ENCODE measurements at places on chromosomes 13 and 19.

DNA sequence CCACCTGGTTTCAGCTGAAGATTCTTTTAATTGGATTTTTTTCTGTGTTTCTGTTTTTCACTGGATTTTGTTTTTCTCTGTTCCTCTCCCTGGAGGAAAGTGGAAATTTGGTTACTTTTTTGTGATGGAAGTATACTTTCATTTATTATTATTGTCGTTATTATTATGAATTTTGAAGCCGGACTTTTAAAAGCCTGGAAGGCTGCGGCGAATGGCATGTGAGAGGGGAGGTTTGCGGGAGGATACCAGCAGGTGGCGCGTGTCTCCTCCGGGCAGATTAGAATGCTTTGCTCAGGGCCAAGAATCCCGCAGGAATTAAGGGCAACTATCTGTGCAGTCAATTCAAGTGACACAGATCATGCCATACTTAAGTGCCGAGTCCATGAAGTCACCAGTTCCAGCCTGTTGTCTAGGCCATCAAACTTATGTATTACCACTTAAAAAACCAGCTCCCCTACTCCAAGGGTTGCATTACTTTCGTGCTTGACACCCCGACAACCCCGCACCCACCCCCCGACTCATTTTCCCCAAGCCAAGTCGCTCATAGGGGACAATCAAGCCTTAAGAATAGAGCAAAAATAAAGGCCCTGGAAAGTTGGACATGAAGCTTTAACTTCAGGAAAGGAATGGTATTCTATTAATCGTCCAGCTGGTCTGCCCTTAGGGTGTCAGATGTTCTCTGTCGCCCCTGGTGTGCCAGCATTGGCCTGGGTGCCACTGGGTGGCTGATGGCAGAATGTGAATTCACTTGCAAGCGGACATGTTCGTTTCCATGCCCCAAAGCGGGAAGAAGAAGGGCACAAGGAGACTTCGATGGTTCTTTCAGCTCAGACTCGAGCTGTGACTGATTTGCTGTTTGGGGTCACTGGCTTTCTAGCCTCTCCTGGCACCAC lies 1.3 kb upstream of the LRCH1 start:
- DNase-seq, result peak; percentile 43

- DNase-seq, result no peak
These were observed 20.2 kb downstream of the CERS1 start for GRCh38 chr19:18875726-18876125.

DNA sequence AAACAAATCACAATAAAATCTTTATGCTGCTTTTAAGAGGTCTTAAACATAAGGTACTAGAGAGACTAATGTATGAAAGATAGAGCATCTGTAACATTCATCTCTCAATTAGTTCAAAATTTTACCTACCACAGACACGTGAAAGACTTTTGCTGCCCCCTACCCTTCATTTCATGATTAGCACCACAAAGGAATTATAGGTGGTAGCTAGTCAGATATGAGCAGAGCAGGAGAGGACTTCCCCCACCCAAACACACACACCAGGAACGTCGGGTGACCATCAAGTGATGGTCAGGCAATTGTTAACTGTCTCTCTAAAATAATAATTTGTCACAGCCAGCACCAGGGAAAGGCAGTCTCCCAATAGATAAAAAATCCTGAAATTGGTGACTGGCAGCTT lies 1531.7 kb upstream of the SPRY2 start:
- DNase-seq, result no peak

DNA sequence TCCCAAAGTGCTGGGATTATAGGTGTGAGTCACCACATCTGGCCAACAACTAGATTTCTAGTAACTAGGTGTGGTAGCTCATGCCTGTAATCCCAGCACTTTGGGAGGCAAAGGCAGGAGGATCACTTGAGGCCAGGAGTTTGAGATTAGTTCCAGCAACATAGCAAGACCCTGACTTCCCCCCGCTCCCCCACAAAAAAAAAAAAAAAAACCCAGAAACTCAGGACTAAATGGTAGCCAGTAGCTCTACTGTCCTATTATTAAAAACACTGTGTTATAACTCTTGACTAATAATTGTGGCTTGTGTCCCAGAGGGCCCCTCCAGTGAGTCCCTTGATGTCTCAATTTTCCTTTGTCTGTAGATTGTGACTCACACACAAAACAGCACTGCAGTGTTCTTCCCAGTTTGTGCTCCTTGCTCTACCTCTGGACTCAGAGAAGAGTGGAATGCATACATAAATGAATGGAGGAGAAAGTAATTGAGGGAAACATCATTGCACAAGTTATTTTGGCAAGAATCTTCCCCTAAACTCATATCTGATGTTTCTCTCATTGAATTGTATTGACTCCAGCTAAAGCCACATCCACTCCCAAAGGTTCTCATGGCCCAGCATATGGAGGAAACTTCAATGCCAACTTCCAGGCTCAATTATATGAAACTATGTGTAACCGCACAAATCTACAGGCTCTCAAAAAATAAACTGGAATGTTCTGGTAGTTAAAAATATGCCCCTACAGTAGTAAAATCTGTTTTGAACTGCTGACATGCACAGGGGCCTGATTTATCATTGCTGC lies 8.8 kb downstream of the TPT1 start:
- no peak for DNase-seq

GRCh38 chr13:37450276-37450675 lies 148.3 kb downstream of the POSTN start:
- DNase-seq, result no peak

GRCh38 chr19:35317464-35318043 lies 11.4 kb upstream of the CD22 start:
- DNase-seq, result no peak

GRCh38 chr13:51557875-51558612 lies 26.2 kb upstream of the WDFY2 start:
- no peak for DNase-seq

DNA sequence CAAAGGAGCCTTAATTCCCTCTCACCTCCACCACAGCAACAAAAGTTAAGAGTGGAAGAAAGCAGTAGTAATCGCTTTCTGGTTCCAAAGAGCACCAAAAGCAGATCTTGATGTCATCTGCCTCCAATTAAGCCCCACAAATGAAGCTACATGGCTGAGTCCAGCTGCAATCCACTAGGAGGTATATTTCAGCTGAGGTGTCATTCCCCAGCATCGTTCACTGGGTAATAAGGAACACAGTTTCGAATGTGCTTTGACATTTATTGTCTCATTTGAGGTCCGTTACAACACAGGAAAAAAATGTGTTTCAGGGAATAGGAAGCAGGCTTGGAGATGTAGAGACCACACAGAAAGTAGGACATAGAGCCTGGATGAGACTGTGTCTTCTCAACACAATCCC lies 190.4 kb downstream of the DCLK1 start:
- no peak for DNase-seq
